ENCODE measurements at places on chromosomes 3 and 15.

- no peak for DNase-seq
Observed at GRCh38 chr3:101970905-101971304, 121.6 kb downstream of the NFKBIZ start.

DNA sequence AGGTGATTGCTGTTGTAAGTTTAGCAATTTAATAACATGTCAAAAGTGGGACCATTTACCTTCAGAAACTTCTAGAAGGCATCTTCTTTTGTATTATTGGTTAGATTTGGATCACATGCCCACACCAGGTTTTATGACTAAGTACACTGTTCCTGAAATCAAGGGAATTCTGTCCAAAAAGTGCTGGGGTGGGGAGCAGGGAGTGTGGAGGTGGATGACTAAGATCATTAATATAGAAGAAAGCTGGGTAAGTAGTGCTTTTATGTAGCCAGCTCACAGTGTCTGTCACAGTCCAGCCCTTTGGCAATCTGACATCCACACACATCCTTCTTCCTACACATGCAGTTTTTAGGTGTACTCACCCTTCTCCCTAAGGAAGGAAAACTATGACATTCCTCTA is 120.0 kb downstream of the TMCO5A start:
- no peak for DNase-seq

GRCh38 chr3:48418651-48419050 is 11.2 kb downstream of the PLXNB1 start:
- no peak for DNase-seq

DNA sequence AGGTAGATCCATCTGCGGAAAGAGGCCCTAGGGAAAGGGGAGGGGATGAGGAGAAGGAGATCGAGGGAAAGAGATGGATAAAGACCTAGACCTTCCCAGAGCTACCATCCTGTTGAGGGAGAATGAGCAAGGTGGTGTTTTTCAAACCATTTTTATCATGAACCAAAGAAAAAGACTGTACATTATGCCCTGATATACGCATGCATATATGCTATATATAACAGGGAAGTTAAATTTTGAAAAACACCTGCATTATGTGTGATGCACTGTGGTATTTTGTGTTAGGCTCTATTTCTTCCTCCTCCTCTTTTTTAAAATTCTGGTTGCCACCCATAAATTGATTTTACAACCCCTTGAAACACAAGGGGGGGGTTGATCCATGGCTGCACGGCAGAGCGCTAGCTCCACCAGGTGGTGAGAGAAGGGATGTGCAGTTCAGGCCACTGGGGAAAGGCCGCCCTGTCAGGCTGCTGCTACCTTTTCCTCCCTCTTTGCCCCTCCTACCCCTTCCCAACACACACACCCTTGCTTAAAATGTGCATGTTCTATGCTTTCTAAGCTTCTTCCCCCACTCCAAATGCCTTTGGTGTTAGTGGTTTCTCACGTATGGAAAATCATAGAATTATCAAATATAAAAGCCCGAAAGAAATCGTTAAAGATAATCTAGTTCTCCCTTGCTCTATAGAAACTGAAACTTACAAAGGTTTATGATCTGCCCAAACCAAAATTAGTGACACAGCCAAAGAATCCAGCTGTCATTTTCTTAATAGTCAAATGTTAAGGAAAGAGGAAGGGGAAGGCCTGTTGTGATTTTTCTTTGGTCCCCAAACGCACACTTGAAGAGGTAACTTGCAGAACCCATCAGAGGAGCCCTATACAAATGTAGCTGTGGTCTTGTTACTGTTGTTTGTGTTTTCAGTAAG is 262.0 kb upstream of the UMPS start:
- peak; percentile 42 for DNase-seq

DNA sequence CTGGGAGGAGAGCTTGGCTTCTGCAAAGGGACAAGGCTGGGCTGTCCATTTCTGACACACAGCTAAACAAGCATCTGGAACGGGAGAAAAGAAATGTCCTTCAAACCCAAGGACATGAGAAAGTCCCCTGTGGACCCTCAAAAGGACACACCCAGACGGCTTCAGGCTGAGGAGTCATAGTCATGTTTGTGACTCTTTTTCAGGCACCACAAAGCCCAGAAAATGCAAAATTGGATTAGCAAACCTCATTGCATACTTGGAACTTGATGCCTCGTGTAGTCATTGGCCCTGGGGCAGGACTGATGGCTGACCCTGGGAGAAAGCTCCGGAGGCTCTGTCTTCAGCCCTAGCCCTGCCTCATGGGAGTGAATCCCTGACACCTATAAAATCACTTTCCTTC is 21.5 kb downstream of the FAM174B start:
- no peak for DNase-seq

DNA sequence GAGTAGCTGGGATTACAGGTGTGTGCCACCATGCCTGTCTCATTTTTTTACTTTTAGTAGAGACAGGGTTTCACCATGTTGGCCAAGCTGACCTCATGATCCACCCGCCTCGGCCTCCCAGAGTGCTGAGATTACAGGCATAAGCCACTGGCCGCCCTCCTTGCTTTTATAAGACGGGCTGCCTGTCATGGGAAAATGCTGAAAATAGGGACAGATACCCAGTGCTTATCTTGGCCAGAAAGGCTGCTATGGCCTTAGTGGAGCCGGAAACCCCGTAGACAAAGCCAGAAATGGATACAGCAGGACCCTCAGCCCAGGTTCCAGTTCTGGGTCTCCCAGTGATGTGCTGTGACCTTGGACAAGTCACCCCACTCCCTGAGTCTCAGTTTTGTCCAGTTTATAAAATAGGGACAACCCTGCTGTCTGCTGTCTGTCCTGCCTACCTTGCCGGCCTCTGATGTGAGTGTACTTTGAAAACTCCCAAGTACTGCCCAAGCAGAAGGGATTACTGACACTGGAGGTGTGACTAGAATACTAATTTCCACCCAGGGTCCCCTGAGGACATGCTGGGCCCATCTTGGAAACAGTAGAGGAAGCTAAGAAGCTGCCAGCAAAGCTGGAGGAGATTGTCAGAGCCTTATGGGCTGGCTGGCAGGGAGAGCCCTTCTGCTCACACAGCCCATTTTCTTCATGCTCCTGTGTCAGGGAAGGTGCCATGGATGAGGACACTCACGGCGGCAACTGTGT is 59.6 kb downstream of the BDH1 start:
- no peak for DNase-seq

DNA sequence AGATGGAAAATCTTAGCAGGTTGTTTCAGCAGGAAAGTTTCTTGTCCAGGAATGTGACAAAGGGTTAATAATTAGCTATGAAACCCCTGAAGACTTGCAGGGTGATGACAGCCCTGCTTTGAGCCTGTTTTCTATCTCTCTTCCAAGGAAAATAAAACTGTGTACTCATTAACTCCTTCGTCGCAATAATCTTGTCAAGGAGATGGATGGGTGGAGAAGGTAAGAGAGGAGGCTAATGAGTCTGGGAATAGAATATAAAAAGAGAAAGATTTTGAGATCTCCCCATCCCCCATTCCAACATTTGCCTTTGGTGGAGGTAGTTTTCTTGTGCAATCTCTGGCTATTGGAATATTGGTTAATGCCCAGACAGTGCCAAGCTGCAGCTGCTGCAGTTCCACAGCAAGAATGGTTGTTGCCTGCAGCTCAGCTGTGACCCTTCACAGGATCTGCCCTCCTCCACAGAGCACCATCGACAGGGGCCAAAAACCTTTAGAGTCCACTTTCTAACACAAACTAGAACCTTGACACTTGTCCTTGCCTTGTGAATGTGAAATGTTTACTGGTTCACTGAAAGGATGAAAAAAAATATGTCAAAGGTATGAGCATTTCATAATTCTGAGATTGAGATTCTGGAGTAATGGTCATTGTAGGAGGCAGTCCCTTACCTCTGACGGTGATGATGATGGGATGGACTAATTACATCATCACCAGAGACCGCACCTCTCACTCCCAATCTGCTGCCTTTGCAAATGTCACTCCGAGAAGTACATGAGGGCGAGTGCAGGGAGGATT is 4.2 kb upstream of the LRIG1 start:
- DNase-seq = no peak

DNA sequence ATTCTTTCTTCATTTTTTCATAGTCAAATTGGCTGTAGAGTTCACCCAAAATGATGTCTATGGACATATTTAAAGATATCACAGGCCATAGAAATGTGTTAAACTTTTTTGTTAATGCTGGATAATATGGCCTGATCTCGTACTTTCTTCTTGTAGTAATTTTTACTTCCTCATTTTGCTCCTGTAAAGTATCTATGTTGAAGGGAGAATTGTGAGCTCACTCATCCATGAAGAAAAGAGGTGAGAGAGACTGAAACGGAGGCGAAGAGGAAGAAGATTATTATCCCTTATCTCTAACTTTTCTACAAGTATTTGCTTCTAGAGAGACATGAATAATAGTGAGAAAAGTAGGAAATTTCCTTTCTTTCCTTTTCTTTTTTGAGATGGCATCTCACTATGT is 613.8 kb upstream of the TBL1XR1 start:
- DNase-seq = no peak

- no peak for DNase-seq
Observed at GRCh38 chr15:76208084-76208785, 103.0 kb downstream of the ETFA start.

DNA sequence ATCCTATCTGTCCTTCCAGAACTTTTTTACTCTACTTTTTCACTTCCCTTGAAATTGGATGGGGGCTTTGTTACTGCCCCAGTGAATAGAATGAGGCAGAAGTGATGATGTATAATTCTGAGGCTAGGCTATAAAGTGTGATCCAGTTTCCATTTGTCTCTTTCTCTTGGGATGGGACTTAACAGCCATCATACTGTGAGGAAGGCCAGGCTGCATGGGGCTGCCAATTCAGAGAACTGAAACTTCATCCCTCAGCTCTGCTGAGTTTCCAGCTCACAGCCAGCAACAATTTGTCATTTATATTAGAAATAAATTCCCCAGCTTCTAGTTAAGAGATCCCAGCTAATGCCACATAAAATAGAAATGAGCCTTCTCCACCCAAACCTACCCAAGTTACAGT is 504.0 kb upstream of the TGFBR2 start:
- no peak for DNase-seq

DNA sequence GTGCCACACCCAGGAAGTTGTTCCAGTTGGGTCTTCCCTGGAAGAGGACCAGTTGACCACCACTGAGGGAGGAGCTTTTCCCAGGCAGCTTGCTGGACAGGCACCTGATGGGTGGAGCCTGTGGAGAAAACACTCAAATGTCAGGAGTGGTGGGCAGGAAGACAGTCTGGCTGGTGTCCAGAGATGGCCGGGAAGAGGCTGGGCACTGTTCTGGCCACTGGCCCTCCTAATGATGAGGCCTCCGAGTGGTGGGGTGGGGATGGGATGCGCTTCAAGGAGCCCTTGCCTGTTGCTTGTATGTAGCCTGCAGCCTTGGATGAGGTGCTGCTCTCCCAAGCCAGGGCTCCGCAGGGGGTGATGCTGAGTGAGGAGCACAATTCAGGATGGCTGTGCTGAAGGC is 12.3 kb downstream of the PLEKHO2 start:
- no peak for DNase-seq

DNA sequence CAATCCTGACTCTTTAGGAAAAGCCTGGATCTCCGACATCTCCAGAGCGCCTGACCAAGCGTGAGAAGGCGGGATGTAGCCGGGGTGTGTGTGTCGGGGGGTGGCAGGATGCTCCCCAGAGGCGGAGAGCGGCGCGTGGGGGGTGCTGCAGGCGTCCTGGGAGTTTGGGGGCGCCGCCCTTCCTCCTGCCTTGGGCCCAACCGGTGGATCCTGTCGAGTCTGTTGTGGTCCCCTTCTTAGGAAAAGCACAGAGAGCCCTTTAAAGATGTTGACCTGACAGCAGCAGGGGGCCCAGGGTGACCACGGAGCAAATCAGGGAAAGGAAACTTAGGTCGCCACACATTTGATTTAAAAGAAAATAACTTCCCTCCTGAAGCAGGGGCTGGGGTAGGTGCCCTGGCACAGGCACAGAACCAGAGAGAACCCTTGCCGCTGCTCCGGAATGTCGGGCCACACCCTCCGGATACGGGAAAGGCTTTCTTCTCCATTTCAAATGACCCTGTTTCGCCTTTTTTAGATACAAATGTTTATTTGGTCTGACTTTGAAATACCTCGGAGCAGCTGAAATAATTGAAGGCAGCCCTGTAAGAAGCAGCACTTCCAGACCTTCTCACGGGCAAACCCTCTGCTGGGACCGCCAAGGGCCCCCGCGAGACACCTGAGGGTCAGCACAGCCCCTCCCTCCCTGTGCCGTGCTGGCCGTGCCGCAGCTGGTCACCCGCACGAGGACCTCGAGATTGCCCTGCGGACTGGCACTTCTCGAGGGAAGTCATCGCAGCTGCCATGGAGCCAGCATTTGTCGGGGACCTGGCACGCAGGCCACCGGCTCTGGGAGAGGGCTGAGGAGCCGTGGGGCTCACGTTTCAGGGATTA is 102.9 kb upstream of the KLF13 start:
- DNase-seq = no peak

- DNase-seq = no peak
Observed at GRCh38 chr3:142287866-142288638, 62.7 kb upstream of the GK5 start.

GRCh38 chr3:105328338-105328730 is 38.4 kb upstream of the ALCAM start:
- no peak for DNase-seq

DNA sequence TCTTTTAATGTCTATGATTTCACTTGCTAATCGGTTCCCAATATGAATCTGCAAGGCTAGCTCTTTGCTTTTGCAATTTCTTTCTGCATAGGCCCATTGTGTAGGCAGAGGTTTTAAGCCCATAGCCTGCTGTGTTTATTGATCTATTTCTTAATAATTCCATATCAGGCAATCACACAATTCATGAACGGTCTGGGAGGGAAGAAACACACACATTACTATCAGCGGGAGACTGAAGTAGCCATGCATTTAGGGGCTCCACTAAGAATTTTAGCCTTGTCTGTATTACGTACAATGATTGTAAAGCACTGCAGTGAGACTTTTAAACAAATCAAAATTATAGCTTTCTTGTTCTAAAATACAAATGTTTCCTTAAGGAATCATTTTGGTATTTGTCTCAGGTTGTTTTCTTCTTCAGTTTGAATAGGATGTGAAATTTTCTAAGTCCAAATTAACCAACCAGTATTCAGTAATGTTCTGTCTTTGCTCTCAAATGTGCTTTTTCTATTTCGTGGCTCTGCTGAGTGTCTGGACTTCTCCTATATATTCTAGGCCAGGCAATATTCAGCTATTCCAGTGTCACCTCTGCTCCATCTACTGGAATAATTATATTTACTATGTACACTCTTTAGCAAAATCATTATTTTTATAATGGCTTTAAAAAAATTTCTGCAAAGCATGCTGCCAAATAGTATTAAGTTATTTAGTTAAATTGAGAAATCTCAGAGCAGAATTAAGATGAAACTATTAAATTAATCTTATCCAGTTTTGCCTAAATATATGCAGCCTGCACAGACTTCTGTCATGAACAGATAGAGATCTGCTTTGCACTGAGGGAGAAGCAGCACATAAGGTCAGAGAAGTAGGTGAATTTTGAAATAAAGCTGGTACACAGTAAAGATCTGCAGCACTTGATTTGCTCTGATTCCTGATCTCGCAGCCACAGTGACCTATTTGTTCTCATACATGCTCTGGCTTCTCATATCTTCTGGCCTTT is 103.0 kb upstream of the NAALADL2 start:
- no peak for DNase-seq

Measured in GM18507 (cell line).